ENCODE measurements at places on chromosomes 7 and 10. TPM values are rescaled to one million over a fixed set of nuclear protein-coding genes. Genes with fewer than 3 reads are reported as not detected.
A peak's percentile ranks its signal among the peaks of the same experiment; 100 is the strongest.

The RPEL1 gene
- not detected for total RNA-seq

The LIPK gene
- not detected for total RNA-seq

The UPK3BL2 gene
- total RNA-seq, result 8.2 TPM

The MYO3A gene
- not detected for total RNA-seq

The UNC5B gene
- total RNA-seq, result not detected

The GPR158 gene
- total RNA-seq, result not detected

The ANKRD16 gene
- 6.4 TPM for total RNA-seq

The WEE2 gene
- not detected for total RNA-seq

The FIGNL1 gene
- 46.2 TPM for total RNA-seq

GRCh38 chr10:65032867-65033769, 1511.9 kb downstream of the REEP3 start:
- DNase-seq, result no peak

DNA sequence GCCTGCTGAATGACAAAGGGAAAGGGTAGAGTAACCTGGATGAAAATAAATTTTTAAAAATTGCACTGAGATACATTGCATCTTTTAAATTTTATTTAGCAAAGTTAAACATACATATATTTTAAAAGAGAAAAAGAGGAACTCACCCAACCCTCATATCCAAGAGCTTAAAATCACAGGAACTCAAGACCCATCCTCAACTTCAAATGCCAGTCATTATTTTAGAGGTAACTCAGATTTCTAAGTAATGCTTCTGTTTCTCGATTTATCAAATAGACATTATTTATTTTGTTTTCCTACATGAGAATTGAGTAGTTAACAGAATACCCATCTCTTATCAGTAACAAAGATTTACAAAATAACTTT, 32.4 kb upstream of the KMT2E start:
- DNase-seq, result no peak

- DNase-seq, result no peak
Measured at GRCh38 chr10:86106616-86107015, 260.0 kb downstream of the GRID1 start.

GRCh38 chr7:70654979-70655378, 477.0 kb upstream of the GALNT17 start:
- no peak for DNase-seq

DNA sequence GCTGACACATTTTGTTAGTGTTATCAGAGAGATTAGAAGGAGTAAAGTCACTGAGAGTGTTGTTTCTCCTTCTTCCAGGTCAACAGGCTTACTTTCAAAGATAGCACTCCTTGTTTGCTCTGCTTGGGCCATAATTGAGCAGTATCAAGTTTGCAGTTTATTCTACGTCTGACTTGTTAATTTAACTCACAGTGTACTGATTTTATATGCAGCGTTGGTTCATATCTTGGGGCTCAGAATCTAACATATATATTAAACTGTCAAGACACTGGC, 430.2 kb downstream of the EXOC4 start:
- DNase-seq, result no peak

DNA sequence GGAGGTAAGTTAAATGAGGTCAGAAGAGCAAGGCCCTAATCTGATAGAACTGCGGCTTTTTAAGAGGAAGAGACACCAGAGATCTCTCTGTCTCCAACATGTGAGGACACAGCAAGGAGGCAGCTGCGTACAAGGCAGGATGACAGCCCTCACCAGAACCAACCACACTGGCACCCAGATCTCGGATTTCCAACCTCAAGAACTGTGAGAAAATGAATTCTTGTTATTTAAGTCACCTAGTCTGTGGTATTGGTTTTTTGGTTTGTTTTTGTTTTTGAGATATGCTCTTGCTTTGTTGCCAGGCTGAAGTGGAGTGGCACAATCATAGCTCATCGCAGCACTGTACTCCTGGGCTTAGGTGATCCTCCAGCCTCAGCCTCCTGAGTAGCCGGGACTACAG, 127.2 kb downstream of the DLG5 start:
- peak; percentile 35 for DNase-seq

GRCh38 chr7:43585562-43585961, 2.7 kb downstream of the STK17A start:
- DNase-seq, result no peak

DNA sequence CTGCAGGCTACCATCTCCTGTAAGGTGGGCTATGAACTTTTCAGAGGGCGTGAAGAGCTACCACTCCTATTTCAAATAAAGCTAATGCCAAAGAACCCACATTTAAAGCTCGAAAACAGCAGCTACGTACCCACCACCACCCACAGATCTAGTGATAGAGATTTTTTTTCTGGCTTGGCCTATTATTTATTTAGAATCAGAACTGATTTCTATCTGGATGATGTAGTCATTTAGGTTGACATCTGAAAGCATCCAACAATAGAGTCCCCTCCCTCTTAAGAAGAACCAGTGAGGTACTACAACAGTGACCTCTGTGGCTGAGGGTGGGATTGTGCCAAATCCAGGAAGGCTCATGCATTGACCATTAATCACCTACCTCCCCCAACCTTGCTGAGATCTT, 113.8 kb upstream of the ADO start:
- DNase-seq, result no peak

DNA sequence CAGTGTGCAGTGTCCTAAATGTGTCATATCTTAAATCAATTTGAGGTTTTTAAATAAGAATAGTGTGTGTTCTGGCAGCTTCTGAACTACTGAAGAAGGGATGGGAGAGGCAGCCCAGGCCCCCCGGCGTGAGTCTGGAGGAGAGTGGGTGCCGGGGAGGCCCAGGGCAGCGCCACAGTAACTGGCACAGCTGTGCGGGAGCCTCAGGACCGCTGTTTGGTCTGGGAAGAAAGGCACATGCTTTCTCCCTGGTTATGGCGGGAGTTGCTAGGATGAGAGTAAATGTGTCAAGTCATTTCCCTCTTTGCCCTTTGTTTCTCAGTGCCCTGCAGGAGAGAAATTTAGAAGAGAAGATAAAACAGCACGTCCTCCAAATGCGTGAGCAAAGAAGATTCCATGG, 31.9 kb upstream of the PWWP2B start:
- no peak for DNase-seq

GRCh38 chr10:69065406-69066361, 22.2 kb upstream of the SRGN start:
- DNase-seq, result peak; percentile 72

- DNase-seq, result no peak
Measured at GRCh38 chr7:92643821-92644220, 53.6 kb upstream of the FAM133B start.

DNA sequence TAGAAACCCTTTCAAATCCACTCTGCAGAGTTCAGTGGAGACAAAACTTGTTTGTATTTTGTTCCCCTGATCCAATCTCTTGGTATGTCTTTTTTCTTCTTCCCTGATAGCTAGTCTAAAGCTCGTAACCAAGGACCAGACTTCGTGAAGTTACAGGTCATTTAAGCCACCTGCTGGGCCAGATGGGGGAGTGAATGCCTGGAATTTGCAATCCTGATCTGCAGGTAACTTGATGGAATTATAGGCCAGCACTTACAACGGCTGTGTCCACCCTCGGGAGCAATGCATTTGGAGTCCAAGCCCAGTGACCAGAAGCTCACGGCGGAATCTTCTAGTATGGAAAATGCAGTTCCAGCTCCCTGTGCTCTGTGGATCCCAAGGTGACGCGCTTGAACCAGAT, 566.9 kb downstream of the TCERG1L start:
- DNase-seq, result no peak

DNA sequence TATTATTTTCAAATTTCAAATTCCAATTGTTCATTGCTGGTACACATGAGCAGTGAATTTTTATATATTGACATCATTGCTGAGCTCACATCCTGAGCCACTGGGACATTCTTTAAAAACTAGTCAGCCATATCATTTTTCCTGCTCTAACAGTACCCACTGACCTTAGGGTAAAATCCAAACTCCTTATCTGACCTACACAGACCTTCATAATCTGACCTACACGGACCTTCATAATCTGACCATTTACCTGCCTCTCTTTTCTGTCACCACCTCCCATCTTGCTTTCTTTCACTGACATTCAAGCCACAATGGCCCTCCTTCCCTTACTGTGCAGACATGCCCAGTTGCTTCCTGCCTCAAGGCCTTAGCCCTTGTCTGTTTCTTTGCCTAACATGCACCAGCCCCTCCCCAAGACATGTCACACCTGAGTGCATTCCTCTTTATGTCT, 16.1 kb upstream of the CUZD1 start:
- DNase-seq, result no peak

- no peak for DNase-seq
Measured at GRCh38 chr10:124605001-124605370, 139.2 kb downstream of the FAM53B start.

DNA sequence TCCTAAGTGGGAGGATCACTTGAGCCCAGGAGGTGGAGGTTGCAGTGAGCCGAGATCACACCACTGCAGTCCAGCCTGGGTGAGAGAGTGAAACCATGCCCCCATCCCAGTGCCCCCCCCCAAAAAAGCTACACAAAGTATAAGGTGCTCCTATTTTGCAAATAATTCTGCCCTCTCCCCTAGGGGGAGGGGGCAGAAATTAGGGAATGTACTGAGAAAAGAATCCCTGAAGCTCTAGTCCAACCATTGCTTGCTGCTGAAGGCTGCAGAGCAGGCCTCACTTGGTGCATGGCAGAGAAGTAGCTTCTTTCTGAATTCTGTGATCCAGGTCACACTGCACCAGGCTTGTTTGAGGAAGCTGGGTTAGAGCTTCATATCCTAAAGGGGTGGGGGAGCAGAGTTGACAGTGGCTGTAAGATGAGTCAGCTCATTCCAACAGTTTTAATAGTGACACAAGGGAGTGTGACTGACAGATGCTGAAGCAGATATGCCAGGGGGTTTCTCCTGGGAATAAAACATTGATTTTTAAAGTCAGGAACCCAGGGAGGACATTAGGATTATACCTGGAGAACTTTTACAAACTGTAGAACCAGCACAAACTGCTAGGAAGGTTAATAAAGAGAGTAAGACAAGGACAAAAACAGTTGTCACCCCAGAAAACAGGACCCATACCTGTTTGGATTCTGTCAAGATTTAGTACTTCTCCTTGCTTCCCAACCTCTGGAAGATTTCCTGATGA, 32.8 kb upstream of the STRIP2 start:
- DNase-seq, result no peak

GRCh38 chr10:106804992-106805582, 359.4 kb downstream of the SORCS1 start:
- no peak for DNase-seq

GRCh38 chr10:45502458-45502857, 128.4 kb downstream of the ALOX5 start:
- no peak for DNase-seq

DNA sequence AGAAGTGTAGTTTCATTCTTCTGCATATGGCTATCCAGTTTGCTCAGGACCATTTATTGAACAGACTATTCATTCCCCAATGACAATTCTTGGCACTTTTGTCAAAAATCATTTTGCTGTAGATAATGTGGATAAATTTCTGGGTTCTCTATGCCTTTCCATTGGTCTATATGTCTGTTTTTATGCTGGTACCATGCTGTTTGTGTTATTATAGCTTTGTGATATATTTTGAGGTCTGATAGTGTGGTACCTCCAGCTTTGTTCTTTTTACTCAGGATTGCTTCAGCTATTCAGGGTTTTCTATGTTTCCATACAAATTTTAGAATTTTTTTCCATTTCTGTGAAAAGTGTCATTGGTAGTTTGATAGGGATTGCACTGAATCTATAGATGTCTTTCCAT, 315.3 kb upstream of the KAT6B start:
- no peak for DNase-seq

- no peak for DNase-seq
Measured at GRCh38 chr10:86317949-86318725, 48.5 kb downstream of the GRID1 start.

- peak; percentile 67 for DNase-seq
Measured at GRCh38 chr7:100875356-100875751, 451 bp downstream of the SRRT start.

DNA sequence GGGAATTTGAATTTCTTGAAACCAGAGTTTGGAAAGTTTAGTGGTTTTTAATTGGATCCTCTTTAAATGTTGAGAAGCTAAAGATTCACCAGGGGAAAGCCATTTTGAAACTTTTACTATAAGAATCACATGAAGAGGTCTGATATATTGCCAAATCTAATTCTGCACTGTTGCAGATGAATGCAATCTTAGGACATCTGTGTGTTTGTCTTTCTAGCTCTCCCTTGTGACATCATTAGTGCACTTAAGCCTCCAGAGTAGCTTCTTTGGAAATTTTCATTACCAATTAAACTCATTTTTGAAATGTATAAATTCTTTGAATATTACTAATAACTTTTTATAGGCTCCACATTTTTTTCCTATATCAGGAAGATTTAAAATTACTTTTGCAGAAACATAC, 160.2 kb downstream of the BICC1 start:
- no peak for DNase-seq

DNA sequence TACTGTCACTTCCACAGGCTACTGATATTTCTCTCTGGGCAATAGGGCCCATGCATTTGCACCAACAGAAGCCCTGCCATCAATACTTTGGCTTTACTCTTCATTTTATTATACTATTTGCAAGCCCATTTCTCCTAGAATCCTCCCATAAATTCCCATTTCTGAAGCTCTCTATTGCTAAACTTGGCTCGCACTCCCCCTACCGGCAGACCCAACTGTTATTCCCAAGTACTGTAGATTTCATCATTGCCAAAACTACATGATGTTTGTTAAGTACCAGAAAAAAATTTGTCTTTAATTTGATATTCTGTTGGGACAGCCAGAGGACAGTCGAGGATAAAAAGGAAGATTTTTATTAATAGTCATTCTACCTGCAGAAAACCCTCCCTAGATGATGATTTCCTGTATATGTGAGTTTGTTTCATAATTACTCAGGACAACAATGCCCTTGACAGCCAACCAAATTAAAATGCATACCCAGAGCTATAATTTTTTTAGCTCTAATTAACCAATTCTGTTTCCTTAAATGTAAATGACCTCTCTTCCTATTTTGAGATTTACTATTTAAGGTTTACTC, 298.6 kb downstream of the REEP3 start:
- peak; percentile 25 for DNase-seq

DNA sequence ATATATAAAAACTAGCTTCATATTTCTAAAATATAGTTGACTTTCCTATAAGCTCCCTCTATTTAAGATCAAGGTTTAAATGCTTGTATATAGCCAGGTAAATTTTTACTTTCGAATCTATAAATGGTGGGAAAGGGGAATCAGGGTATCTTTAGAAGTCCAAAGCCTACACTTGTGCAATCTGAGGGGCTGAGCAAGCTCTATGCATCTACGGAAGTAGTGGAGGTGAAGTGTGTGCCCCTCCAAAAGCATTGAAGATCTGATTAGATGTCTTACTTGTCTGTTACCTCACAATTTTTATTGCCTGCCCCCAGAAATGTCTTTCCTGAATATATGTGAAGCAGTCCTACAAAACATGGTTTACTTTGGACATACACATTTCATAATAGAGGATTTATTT, 1.6 kb downstream of the AKAP9 start:
- no peak for DNase-seq

DNA sequence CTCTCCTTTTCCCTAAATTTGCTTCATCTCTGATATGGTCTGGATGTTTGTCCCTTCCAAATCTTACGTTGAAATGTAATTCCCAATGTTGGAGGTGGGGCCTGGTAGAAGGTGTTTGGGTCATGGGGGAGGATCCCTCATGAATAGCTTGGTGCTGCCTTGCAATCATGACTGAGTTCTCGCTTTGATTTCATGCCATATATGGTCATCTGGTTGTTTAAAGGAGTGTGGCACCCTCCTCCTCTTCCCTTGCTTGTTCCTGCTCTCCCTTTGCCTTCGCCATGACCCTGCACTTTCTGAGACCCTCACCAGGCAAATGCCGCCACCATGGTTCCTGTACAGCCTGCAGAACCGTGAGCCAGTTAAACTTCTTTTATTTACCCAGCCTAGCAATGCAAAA, 14.5 kb downstream of the NOBOX start:
- no peak for DNase-seq
